Posterior cingulate gyrus (tissue), 11 donors: ENCODE measurements at places on chromosomes 6 and 20.
A peak's percentile ranks its signal among the peaks of the same experiment; 100 is the strongest.

DNA sequence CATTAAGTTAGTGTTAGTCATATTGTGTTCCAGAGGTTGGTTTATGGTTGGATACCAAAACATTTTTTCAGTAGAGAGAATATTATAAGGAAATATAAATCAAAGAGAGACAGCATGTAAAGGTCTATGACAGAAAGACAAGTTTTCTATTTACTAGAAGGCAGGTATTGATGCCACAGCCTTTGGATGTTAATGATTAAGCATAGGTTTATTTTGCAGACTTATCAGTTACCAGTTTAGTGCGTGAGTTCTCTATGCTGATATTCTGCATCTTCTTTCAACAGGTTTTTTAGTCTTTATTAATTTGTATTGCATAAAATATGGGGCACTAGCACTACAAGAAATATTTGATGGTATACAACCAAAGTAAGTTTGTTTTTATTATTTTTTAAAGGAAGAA, 45.6 kb downstream of the CSE1L start:
- no peak for DNase-seq

GRCh38 chr20:58822748-58823730, 27.7 kb downstream of the GNAS-AS1 start:
- no peak for DNase-seq

GRCh38 chr6:25564943-25565342, 87.1 kb upstream of the SCGN start:
- no peak for DNase-seq

GRCh38 chr20:35306931-35307517, 14.8 kb upstream of the FAM83C start:
- peak; percentile 91 for DNase-seq

DNA sequence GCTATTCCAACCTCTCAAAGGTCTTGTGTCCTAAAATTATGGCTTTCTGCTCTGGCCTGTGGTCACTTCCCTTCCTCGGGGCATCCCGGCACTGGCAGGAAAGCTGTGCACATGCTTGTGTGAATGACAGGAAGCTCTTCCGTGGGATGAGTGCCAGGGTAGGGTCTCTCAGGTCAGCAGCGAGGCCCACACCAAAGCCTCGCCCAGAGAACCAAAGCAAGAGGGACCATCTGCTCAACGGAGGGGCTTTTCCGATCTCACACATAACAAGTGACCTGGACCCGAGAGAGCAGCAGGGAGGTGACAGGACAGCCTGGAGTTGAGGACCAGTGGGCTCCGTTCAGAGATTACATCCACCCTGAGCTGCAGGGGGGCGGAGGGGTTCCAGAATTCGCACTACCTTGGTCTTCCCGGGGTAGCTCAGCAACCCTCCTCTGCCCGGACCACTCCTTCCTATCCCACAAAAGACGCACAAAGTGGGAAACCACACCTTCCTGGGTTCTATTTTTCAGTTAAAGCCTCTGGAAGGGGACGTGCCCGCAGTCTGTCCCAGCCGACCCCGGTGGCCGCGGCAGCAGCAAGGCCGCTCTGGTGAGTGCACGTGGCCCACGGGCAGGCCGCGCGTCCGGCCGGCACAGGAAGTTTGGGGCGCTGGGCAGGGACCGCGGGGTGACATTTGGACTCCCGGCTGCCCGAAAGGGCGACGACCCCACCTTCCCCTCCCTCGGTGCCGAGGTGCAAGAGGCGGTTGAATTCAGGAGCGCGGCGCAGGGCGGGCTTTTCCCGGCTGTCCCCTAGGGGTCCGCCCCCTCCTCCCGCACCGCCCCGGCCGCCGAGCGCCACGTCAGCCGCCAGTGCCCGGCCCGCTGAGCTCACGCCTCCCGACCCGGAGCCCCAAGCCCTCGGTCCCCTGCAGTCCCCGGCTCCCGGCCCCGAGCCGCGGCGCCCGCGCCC, 988 bp downstream of the TXNDC5 start:
- peak; percentile 91 for DNase-seq

DNA sequence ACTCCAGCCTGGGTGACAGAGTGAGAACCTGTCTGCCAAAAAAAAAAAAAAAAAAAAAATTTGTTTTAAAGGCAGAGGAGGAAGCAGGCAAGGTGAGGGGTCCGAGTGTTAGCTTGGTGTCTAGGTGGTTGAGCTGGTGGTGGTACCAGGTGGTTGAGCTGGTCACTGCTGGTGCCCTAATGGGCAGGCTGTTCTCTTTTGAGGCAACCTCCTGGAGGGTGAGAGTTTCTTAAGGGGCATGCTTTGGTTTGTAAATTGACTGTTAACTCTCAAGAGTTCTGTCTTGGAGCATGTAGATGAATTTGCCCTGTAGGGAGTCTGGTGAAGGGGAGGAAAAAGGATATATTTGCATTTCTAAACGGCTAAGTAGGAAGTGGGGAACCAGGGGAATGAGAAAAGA, 52.7 kb downstream of the BANF2 start:
- DNase-seq = no peak

DNA sequence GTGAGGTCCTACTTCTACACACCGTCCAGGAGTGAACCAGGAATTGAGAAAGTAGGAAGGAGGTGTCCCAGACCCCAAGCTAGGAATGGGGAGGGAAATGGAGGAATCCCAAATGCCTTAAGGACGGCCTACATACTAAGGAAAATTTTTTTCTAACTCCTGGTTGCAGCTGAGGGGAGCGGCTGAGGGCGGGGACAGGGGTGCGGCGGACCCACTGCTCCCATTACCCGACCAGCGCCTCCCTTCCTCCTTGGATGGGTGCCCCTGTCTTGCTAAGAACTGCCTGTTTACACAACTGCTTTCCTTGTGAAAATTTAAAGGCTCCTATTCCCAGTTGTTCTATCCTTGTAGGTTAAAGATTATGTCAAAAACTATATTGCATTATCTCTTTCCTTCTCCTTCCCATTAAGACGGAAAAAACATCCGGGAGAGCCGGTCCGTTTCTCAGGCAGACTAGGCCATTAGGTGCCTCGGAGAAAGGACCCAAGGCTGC, 699 bp upstream of the HSPA1B start:
- DNase-seq = peak; percentile 65

- no peak for DNase-seq
Measured at GRCh38 chr6:121497970-121498375, 62.5 kb downstream of the GJA1 start.
